ENCODE measurements at places on chromosomes 6 and 20. TPM values are rescaled to one million over a fixed set of nuclear protein-coding genes. Genes with fewer than 3 reads are reported as not detected.

Gene HLA-DMB
- total RNA-seq, result 8.3 TPM

Gene SH3BGRL2
- total RNA-seq, result 52.3 TPM

Gene DOK5
- total RNA-seq, result 0.81 TPM

Gene CYP21A2
- total RNA-seq, result not detected

DNA sequence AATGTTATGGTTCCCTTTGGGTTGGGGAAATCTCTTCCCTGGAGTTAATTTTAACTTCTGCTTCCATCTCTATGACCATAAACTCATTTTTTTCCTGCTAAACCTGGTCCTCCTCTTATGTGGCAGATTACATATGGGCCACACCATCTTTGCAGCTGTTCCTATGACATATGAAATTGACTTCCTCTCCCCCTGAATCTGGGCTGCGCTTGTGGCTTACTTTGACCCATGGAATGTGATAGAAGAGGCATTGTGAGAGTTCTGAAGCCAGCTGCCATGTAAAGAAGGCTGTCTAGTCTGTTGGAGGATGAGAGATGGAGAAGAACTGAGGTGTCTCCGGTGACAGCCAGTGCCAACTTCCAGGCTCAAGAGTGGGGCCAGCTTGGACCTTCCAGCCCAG, 100.1 kb downstream of the CDC5L start:
- H3K27me3 ChIP-seq, result peaks cover 40% of the 10 kb centered on the region
- no peak for ATAC-seq
- no peak overlapping the region for H3K27ac ChIP-seq
- H3K36me3 ChIP-seq, result no peaks in the 10 kb centered on the region
- no peak overlapping the region for H3K4me3 ChIP-seq

- H3K4me3 ChIP-seq, result no peak overlapping the region
- H3K36me3 ChIP-seq, result peaks cover 8% of the 10 kb centered on the region
- no peaks in the 10 kb centered on the region for H3K4me1 ChIP-seq
- H3K27me3 ChIP-seq, result no peaks in the 10 kb centered on the region
Observed at GRCh38 chr6:111487661-111488060, 4.6 kb upstream of the REV3L start.

DNA sequence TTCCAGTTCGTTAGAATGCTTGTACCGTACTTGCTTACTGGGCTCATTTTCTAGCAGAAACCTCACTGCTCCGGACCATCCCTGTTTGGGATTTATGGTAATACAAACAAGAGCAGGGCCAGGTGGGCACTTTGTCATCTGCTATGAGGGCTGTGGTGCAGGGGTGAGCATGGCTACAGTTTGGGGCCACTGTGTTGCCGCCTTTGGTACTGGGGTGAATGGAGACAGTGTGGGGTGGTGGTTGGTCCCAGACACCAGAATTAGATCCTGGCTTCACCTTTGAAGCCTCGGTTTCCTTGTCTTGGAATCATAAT, 95.0 kb downstream of the TOX2 start:
- H3K36me3 ChIP-seq, result peaks cover 23% of the 10 kb centered on the region
- no peak for ATAC-seq
- H3K4me1 ChIP-seq, result peaks cover 24% of the 10 kb centered on the region
- H3K27me3 ChIP-seq, result no peaks in the 10 kb centered on the region
- no peak overlapping the region for H3K27ac ChIP-seq

GRCh38 chr6:25682324-25682723, 30.3 kb downstream of the SCGN start:
- no peaks in the 10 kb centered on the region for H3K4me1 ChIP-seq
- ATAC-seq, result no peak
- H3K4me3 ChIP-seq, result no peak overlapping the region
- no peaks in the 10 kb centered on the region for H3K36me3 ChIP-seq
- no peak overlapping the region for H3K27ac ChIP-seq
- peaks cover 12% of the 10 kb centered on the region for H3K27me3 ChIP-seq

DNA sequence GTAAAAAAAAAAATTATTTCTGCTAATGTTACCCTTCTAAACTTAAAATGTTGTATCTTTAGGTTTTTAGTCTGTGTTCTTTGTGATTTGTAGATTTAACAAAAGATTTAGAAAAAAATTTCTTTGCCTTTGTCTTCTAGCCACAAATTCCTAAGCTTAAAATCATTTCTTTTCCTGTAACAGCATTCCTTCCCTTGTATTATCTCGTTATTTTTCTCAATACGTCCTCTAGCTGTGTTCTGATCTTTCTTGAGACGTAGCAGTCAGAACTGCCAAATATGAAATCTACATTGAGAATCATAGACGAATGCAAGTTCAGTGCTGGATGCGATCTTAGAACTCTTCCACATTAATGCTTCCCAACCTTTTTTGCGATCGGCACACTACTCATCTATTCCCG, 283.1 kb downstream of the UTRN start:
- peaks cover 26% of the 10 kb centered on the region for H3K36me3 ChIP-seq
- no peaks in the 10 kb centered on the region for H3K4me1 ChIP-seq
- ATAC-seq, result no peak
- no peaks in the 10 kb centered on the region for H3K27me3 ChIP-seq

DNA sequence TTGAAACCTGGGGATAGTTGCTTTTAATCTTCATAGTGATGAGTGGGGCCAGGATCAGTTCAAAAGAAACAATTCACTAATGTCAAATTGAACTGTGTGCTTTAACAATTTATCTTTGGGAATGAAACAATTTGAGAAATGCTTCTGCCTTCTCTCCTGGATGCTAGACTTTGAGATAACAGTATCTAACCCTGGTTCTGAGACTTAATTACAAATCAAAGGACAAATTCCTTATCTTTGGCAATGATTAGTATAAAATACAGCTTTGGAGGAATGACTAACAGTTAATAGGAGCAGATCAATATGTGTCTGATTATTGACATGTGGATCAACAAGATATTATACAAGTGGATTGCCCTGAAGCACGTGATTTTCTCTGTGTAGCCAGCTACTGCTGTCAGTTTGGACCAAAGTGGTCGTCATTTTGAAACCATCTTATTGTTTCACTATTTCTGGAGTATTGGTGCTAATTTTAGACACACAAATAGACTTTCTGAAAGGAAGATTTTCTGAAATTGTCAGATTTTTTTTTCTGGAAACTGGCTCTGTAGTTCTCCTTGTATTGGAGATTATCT, 6.2 kb upstream of the FLRT3 start:
- H3K36me3 ChIP-seq, result no peaks in the 10 kb centered on the region
- H3K27me3 ChIP-seq, result no peaks in the 10 kb centered on the region
- no peak for ATAC-seq

DNA sequence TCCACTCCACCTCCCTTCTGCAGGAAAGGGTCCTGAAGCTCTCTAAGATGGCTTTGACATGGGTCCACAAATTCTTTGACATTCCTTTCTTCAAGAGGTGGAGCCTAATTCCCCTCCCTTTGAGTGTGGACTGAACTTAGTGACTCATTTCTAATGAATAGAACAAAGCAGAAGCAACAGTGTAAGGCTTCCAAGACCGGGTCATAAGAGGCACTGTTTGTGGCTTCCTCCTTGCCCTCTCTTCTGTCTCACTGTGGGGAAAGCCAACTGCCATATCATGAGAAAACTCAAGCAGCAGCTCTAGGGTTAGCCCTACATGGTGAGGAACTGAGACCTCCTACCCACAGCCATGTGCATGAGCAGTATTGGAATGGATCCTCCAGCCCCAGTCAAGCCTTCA, 5.9 kb upstream of the CDK5RAP1 start:
- H3K36me3 ChIP-seq, result no peaks in the 10 kb centered on the region
- ATAC-seq, result no peak
- no peaks in the 10 kb centered on the region for H3K27me3 ChIP-seq
- H3K4me3 ChIP-seq, result no peak overlapping the region

DNA sequence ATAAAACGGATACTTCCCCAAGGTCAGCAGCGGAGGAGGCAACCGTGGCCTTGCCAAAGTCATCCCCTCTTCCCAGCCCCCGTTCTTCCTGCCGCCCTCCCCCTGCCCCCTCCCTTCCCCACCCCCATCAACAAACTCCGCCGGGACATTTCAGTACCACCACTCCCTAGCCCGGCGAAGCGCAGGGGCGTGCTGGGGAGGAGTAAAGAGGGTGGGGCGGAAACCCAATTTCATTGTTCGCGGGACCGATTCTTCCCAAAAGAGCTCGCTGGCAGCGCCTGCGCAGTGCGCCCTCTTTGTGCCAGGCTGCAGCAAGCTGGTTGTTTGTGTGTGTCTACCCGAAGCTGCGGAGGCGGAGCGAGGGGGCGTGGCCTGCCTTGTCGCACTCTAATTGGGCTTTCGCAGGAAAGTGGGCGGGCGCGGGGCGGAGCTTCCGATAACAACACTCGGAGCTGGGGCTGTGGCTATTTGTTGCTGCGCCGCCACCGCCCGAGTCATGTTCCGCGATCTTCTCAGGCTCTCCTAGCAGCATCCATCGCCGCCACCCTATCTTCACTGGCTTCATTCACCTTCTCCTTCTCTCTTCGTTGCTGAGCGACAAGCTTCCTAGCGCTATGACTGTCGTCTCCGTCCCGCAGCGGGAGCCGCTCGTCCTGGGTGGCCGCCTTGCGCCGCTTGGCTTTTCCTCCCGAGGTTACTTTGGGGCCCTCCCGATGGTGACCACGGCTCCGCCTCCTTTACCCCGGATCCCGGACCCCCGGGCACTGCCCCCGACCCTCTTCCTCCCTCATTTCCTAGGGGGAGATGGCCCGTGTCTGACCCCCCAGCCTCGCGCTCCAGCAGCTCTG, at the start of gene PNRC1:
PNRC1 (plus strand) TSS at position 471 of the 848 bp plus-strand sequence; CDS start at position 615, 144 bp downstream.
- H3K4me1 ChIP-seq, result peaks cover 37% of the 10 kb centered on the region
- no peaks in the 10 kb centered on the region for H3K27me3 ChIP-seq
- H3K27ac ChIP-seq, result peak within 1 kb of the TSS; percentile 100
- no peaks in the 10 kb centered on the region for H3K36me3 ChIP-seq

DNA sequence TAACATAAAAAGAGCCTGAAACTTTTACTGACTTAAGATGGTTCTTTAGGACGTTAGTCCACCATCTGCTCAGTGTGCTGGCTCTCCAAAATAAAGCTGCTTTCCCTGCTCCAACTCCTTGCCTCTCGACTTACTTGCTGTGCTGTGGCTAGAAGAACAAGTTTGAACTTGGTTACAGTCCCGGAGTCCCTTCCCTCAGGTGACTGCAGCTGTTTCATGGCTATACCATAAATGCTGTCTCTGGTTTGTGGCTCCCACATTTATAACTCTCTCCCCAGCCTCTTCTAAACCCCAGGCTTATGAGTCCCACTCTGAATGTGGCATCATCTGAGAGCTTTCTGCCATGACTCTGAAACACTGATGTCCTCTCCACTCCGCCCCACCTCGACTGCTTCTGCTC, 306.4 kb upstream of the PRND start:
- H3K4me1 ChIP-seq, result no peaks in the 10 kb centered on the region
- H3K27ac ChIP-seq, result no peak overlapping the region
- H3K4me3 ChIP-seq, result no peak overlapping the region
- no peaks in the 10 kb centered on the region for H3K27me3 ChIP-seq

DNA sequence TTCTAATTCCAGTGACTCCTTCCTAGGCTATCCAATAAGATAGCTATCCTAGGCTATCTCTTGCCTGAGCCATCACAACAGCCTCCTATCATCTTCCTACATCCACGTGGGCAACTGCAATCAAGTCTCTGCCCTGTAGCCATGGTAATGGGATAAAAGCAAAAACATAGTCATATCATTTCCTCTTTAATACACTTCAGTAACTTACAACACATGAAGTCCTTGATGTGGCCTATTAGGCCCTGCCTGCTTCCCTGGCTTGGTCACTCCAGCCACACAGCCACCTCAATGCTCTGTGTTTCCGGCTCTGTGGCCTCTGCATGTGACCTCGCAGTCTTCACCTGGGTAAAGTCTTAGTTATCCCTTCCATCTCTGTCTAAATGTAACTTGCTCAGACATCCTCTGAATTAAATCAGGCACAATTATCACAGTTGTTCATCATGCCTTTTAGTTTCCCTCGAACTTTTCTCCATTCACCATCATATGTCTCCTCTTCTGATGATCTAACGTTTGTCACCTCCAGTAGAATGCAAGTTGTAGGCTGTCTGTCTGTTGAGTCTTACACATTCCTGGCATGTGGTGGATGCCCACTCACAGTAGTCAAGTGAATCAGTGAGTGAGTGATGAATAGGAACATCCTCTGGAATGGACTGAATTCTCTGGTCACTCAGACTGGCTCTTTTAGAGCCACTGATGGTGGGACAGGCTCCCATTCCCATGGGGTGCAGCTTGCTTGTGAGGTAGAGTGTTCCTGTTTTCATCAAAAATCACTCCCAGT, 229.4 kb downstream of the TBC1D7 start:
- H3K27ac ChIP-seq, result no peak overlapping the region
- no peaks in the 10 kb centered on the region for H3K36me3 ChIP-seq
- no peak for ATAC-seq
- no peak overlapping the region for H3K4me3 ChIP-seq

GRCh38 chr6:19157486-19157885, 679.7 kb upstream of the ID4 start:
- ATAC-seq, result no peak
- H3K4me1 ChIP-seq, result peaks cover 6% of the 10 kb centered on the region
- H3K27ac ChIP-seq, result no peak overlapping the region
- no peaks in the 10 kb centered on the region for H3K27me3 ChIP-seq
- H3K4me3 ChIP-seq, result no peak overlapping the region

- H3K27ac ChIP-seq, result no peak overlapping the region
- no peaks in the 10 kb centered on the region for H3K36me3 ChIP-seq
- H3K4me3 ChIP-seq, result no peak overlapping the region
- no peak for ATAC-seq
Observed at GRCh38 chr6:117399924-117400323, 25.8 kb downstream of the ROS1 start.

- no peak overlapping the region for H3K27ac ChIP-seq
- no peak for ATAC-seq
- no peak overlapping the region for H3K4me3 ChIP-seq
- no peaks in the 10 kb centered on the region for H3K27me3 ChIP-seq
Observed at GRCh38 chr6:94215552-94215951, 796.2 kb upstream of the EPHA7 start.

- no peaks in the 10 kb centered on the region for H3K4me1 ChIP-seq
- H3K4me3 ChIP-seq, result peak within 1 kb of the TSS; percentile 83
- peak within 1 kb of the TSS; percentile 62 for H3K27ac ChIP-seq
- H3K27me3 ChIP-seq, result no peaks in the 10 kb centered on the region
- no peaks in the 10 kb centered on the region for H3K36me3 ChIP-seq
Observed at GRCh38 chr20:32743237-32744112, at the start of gene COMMD7. Gene COMMD7 (minus strand): TSS chr20:32743467. CDS start chr20:32743391, 76 bp downstream.

DNA sequence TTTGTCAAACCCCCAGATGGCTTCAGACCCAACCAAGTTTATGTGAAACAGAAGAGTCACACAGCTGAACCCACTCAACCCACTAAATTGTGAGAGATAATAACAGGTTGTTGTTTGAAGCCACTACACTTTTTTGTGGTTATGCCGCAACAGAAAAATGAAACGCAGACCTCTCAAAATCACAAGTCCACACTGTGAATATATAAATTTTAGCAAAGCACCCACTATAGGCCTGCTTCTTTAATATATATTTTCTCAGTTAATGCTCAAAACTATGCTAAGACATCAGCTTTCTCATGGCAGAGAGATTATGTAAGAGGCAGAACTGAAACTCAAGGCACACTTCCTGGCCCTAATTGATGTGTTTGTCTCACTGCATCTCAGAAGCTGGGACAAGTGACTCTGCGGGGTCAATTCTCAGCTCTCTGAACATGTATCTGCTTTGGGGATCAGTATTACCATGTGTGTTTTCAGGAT, 27.7 kb downstream of the MAP3K5 start:
- H3K4me3 ChIP-seq, result no peak overlapping the region
- no peaks in the 10 kb centered on the region for H3K27me3 ChIP-seq
- ATAC-seq, result no peak
- no peaks in the 10 kb centered on the region for H3K36me3 ChIP-seq
- H3K27ac ChIP-seq, result no peak overlapping the region

Data from gastroesophageal sphincter (tissue), 4 donors.